ENCODE measurements at places on chromosomes 2 and 18.

DNA sequence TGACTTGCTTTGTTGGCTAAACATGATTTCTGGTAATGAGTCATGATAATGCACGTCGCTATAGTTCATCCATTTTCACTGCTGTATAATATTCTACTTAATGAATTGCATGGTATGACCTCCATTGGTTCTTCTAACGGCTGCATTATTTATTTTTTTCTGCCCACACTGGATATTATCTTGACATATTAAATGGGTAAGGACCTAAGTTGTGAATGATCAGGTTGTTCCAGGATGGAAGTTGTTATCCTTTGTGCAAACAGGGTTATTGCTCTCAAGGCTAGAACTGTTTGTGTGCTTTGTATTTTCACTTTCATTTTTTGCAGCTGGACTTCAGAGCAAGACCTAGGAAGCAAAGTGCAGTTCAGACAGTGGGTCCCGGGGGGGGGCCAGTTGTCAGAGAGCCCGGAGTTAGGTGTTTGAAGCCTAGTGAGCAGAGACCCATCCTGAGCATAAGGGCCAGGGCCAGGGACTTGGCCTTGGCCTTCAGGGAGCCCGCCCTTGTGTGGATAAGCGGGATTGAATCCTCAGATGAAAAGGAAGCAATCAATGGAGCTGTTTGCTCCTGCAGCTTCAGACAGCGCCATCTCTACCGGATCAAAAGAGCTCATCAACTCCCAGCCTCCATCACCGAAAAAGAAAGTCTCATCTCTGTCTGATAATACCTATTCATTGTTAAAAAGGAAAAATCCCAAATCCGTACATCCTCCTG lies 48.2 kb downstream of the AGAP1 start:
- DNase-seq, result no peak

- DNase-seq, result no peak
Measured at GRCh38 chr2:27830656-27831055, 59.1 kb downstream of the MRPL33 start.

GRCh38 chr2:149427387-149427786 lies 97.0 kb downstream of the LYPD6 start:
- DNase-seq, result no peak

DNA sequence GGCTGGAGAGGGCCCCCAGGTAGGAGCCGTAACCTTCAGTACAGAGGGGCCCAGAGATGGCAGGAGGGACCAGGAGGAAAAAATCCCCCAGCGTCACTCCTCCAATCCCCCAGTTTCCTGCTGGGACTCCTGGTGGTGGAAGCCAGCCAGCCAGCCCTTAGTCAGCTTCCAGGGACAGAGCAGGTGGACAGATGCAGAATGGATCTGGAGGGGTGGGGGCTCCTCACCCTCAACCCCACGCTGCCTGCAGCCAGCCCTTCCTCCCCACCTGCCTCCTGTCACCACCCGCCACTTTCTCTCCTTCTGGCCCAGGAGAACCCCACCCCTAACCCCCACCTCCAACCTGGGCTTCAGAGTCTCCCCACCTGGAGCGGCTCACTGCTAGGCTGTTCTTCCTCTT lies 21.1 kb downstream of the EMX1 start:
- DNase-seq, result no peak

DNA sequence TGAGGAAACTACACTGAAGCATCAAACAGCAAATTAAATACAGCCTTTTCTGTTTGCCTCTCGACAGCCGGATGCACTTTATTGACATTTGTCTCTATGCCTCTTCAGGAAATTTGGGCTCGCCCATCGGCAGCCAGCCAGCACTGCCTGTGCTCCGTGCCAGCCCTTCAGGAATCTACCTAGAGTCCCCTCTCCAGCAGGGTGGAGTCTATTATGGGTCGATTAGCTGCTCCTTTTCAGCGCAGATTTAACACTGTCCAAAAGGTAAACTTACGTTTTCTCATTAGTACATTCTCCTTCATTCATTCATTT lies 91.5 kb downstream of the MYCN start:
- peak; percentile 61 for DNase-seq

DNA sequence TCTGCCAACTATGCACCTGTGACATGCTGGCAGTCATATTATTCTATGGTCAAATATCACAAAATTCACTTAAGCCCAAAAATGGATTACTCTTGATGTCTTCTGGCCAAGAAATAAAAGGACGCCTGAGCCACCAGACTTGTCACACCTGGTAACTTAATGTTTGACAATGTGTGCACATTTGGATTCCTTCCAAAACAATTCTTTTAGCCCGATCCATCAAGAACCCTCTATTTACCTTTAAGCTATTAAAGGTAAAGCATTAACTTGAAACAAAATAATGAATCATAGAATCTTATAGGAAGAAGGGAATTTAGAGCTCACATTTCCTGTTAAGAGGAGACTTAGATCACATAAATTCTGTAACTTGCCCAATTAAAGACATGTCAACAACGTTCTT lies 46.5 kb upstream of the NFU1 start:
- no peak for DNase-seq

GRCh38 chr2:224927646-224928173 lies 114.6 kb downstream of the DOCK10 start:
- no peak for DNase-seq

Data from NCI-H187 (cell line).